ENCODE measurements at places on chromosomes 1 and 21. TPM values are rescaled to one million over a fixed set of nuclear protein-coding genes. Genes with fewer than 3 reads are reported as not detected.
A peak's percentile ranks its signal among the peaks of the same experiment; 100 is the strongest.

The CRABP2 gene
- 20.9 TPM for total RNA-seq

DNA sequence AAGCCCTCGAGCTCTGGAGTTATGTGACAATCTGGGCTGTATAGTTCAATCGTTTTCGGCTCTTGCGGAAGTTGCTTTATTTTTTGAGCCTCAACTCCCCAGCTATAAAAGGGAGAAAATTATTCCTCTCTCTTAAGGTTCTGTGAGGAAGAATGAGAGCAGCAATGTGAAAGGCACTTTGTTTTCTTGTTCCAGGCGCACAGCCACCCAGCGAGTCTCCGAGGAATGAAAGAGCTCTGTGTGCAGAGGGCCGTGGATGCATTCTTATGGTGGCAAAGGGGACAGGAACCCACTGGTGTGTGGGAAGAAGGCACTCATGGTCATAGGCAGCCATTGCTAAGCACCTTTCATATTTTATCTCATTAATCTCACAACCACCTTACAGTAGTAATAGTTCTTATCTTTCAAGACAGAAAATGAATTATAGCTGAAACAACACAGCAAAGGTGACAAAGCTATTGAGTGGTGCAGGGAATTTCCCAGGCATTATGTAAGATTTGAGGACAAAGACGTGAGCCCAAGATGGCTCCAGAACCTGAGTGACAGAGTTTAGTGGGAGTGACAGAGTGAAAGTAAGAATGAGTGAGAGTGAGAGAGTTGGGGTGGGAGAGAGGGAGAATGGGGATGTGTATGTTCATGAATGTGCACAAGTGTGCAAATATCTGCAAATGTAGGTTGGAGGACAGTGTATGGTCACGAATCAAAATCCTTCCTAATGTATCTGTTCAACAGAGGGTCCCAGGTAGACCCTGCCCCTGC is 9.4 kb downstream of the CYP2J2 start:
- DNase-seq = no peak

DNA sequence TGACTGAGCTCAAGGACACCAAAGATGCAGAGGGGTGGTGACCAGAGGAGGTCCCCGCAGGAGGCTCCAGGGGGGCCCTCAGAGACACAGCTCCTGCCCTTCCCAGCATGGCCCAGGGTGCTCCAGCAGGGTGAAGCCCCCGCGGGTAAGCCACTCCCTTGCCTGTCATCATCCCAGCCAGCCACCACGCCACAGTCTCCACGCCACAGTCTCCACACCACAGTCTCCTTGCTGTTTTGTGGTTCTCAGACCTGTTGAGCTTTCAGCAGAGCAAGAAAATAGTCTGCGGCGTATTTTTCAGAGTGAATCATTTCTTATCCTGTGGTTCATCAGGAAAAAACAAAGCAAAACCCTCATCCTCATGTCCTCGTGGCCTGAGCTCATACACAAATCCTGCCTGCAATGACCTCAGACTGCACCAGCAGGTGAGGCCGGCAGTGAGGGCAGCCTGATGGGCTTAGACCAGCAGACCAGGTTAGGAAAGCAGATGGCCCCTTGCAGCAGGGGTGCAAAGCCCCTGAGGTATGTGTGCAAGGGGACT is 25.7 kb upstream of the ABCG1 start:
- no peak for DNase-seq

DNA sequence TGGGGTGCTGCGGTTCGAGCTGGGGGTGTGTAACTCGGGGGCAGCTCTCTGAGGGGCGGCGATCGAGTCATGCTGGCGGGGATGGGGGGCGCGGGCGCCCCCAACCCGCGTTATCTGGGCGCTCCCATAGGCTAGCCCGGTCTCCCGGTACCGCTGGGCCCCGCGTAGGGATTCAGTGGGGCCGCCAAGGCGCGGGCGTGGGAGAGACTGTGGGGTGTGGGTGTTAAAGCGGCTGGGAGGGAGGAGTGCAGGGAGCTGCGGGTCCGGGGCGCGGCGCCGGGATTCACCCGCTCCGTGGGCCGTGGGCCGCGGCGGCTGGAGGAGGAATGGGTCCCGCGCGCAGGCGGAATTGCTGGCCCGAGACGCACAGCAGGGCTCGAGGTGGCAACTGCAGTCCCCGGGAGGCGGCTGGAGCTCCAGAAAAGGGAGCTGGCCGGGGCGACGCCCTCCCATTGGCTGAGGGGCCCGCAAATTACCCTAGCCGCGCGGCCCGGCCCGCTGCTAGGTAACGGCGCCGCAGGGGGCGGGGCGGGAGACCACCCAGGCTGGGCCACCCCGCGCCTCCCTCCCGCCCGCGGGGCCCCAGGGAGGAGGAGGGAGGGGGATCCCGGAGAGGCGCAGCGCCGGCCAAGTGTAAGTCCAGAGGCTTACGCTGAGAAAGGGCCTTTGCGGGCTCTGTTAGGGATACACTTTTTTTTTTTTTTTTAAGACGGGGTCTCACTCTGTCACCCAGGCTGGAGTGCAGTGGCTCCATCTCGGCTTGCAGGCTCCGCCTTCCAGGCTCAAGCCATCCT is at the start of gene PTCH2:
PTCH2 (minus strand) TSS at position 392 of the 794 bp plus-strand sequence; CDS start at position 71, 321 bp downstream.
- DNase-seq = no peak

The KCNH1 gene
- 0.33 TPM for total RNA-seq

DNA sequence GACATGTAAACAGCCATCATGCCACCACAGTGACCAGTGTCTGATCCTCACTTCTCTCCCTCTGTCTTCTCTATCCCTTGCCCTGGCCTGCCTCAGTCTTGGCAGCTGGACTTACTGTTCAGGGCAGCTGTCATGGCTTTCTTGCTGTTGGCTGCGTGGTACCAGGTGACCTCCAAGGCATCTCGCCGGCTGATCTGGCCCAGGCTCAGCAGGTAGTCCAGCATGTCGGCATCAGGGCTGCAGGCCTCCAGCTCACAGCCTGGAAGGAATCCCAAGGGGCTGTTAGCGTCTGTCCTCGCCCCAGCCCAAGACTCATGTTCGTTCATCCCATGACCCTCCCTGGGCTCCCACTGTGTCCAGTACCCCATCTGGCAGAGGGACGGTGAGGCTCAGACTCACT is 3.6 kb downstream of the FAM151A start:
- DNase-seq = no peak

The C1orf56 gene
- total RNA-seq = 3.3 TPM

DNA sequence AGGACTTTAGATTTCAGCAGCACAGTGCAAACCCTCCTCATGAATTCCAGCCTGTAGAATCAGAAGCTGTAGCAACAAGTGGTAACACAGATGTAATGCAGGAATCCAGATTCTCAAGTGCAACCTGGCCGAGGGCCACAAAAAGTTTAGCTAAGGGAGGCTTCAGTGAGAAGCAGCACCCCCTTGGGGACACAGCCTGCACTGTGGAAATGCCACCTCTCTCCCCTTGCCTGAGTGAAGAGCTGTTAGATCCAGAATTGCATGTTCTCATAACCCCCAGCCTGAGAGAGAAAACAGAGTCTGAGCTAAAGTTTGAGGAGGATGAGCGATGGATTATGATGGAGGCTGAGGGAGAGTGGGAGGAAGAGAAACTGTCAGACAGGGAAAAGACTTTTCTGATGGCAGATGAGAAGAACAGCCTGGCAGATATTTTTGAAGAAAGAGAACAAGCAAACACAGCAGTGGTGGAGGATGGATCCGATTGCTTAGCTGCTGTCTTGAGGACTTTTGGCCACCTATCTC is 80.5 kb upstream of the BMP8A start:
- DNase-seq = peak; percentile 92

The OR2T33 gene
- total RNA-seq = not detected

- no peak for DNase-seq
Measured at GRCh38 chr1:8464377-8464776, 146.5 kb downstream of the SLC45A1 start.

The LCE1A gene
- total RNA-seq = not detected

DNA sequence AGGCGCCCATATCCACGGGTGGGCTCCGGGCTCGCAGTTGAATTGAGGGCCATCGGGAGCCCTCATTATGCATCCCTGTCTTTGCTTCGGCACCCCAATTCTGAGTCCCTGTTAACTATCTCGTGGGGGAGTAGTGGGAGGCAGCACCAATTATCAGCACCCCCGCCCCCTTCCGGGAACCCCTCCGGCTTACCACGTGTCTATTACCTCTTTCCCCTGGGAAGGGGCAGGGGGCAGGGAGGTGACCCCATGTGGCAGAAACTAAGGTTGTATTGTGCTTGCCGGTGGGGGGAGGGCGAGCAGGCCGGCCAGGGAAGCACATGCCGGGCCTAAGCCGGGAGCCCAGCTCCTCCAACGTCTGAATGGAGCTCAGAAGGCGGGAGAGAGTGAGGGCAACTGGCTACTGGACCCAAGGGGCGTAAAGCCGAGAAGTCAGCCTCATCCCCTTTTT is 1.0 kb downstream of the LIN28A start:
- DNase-seq = peak; percentile 50

DNA sequence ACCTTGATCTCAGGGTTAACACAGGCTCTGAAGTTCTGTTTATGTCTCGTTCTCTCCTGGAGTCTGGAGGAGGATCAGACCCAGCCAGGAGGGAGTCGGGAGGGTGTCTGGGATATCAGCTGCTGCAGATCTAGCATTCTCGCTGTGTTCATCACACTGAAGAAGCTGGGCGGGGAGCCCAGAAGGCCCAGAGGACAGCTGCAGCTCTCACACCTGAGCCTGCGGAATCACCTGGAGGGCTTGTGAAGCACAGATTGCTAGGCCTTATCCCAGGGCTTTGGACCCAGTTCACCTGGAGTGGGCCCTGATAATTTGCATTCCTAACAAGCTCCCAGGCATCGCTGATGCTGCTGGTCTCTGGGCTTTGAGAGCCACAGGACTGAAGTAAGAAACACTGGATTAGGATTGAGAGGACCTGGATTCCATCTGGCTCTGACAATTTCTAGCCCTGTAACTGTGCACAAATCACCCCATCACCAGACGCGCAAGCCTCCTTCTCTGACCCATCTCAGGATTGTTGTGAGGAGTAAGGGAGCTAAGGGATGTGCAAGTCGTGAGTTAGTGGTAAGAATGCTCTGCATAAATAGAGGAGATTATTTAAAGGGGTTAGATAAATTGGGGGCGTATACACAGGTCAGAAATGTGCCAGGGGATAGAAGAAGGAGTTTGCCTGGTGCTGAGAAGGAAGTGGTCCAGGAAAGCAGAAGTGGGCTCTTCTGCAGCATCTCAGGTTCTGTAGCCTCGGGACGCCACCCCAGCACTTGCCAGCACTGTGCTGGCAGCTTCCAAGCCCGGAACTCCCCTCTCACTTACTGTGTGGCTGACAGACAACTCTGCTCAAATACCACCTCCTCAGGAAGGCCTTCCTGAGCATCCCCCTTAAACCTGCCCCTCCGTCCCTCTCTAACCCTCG is 19.1 kb downstream of the ABCA4 start:
- DNase-seq = no peak

The F3 gene
- total RNA-seq = 72.2 TPM

The ID3 gene
- 243 TPM for total RNA-seq

DNA sequence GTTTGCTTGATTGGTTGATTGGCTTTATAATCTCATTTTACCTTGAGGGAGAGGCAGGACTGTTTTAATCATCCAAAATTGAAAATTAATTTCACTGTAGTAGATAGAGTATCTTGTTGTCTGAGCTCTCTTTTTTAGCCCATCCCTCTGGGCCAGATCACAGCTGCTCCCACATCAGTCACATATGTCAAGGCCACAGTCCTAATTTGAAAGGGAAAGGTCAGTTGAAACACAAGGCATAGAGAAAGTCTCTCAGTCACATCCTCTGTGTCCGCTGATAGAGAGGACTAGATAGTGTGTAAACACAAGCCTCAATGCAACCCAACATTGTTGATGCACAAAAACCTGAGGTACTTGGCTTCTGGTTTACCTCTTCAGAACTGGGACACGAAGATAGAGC is 6.8 kb downstream of the C1orf74 start:
- DNase-seq = no peak

- no peak for DNase-seq
Measured at GRCh38 chr1:30313176-30313575, 410.2 kb downstream of the MATN1 start.

DNA sequence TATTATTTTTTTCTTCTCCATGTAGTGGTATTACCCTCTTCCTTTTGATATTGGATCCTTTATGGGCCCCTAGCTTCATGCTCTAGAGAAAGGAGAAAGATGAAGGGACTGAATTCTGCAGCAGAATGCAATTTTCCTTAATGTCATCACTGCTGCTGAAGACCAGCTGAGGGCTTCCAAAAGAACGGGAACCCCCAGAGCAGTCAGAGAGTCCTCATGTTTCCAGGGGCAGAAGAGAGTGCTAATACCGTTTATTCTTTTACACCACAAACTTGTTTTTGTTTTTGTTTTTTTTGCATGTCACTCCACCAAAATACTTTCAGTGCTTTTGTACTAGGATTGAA is 21.1 kb upstream of the TBX15 start:
- no peak for DNase-seq

DNA sequence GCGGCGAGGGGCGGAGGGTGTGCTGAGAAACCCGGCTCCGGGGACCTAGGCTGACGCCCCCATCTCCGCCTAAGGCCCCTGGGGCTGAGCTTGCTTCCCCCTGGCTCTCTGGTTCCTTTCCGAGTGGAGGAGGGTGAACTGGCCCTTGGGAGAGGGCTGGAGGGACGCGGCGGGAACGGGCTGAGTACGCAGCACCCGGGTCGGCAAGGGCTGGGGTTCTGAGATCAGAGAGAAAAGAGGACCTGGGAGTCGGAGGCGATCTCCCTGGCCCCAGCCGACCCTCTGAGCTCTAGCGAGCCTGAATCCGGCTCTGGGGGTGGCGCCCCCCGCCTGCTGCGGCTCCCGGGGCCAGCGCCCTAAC is 270.8 kb downstream of the FOXD2 start:
- peak; percentile 80 for DNase-seq

GRCh38 chr1:36583080-36583479 is 100.4 kb upstream of the CSF3R start:
- no peak for DNase-seq

GRCh38 chr1:167923324-167924056 is 9.6 kb upstream of the ADCY10 start:
- no peak for DNase-seq

- DNase-seq = no peak
Measured at GRCh38 chr1:173234899-173235298, 27.8 kb upstream of the TNFSF4 start.

The GNG4 gene
- total RNA-seq = 0.38 TPM

- no peak for DNase-seq
Measured at GRCh38 chr1:225908013-225908640, 15.9 kb downstream of the PYCR2 start.

- DNase-seq = no peak
Measured at GRCh38 chr1:247077213-247077612, 1.4 kb downstream of the ZNF670 start.

DNA sequence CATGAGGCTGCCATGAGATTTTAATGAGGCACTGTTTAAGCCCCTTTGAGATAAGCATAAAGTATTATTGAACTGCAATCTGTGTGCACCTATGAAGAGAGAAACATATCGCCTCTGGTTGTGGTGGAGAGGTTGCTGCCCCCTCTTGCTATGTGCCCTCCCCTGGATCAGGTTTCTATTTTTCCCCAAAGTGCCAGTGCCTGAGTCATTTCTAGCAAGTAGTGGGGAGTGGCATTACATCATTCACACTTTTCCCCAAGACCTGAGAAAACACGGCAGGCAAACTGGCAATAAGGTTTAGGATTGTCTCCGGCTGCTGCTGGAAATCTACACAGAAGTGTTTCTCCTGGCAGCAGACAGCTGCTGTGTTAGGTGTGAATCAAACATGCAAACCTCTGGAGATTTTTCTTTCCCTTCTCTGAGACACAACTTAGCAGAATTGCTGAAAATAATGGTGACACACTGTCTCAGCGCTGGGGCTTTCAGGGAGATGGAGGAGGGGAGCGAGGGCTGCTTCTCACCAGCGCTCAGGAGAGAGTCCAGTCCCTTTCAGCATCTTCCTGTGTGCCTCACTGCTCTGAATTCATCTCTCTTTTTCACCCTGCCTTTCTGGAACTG is 13.7 kb upstream of the RGS16 start:
- no peak for DNase-seq
